ENCODE measurements at places on chromosomes 16 and 17. TPM values are rescaled to one million over a fixed set of nuclear protein-coding genes. Genes with fewer than 3 reads are reported as not detected.

TOM1L1 gene
- 15.9 TPM for total RNA-seq

MYH1 gene
- total RNA-seq, result 0.16 TPM

SRL gene
- total RNA-seq, result 2.3 TPM

CARD14 gene
- 0.34 TPM for total RNA-seq

DVL2 gene
- total RNA-seq, result 36.5 TPM

SLC52A1 gene
- not detected for total RNA-seq

TMEM95 gene
- not detected for total RNA-seq

AKAP10 gene
- 30.2 TPM for total RNA-seq

All from subcutaneous adipose tissue (tissue), 4 donors.